ENCODE measurements at places on chromosomes 11 and 22. TPM values are rescaled to one million over a fixed set of nuclear protein-coding genes. Genes with fewer than 3 reads are reported as not detected.

Gene SERPING1
- total RNA-seq: 47.7 TPM

Gene APOL5
- total RNA-seq: not detected

GRCh38 chr22:48713272-48714205 is 1114.1 kb downstream of the BRD1 start:
- peak; percentile 86 for DNase-seq

DNA sequence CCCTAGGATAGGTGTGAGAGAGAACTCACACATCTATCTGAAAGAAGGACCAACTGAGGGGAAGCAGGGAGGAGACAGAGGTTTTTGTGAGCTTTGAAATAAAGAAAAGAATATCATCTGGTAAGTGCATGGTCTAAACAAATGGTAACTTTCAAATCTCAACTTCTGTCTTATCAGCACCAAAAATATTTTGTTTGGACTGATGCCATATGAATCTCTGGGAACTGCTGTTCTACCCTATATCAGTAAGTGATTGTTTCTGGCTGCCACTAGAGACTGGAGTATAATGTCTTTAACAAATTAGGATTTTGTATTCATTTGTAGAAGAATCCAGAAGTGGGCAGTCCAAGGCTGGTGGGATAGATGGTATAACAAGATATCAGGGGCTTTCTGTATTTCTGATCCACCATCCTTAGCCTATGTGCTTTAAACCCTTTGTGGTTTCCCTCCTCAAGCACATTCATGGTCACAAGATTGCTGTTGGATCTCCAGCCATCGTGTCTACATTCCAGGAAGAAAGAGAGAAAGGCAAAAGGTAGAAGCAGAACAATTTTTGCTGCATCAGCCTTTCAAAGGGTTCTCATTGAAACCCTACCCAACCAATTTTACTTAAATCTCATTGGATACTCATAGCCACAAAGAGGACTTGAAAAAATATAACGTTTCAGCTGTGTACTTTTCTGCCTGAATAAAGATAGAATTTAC is 4.7 kb downstream of the HEPHL1 start:
- DNase-seq: no peak

DNA sequence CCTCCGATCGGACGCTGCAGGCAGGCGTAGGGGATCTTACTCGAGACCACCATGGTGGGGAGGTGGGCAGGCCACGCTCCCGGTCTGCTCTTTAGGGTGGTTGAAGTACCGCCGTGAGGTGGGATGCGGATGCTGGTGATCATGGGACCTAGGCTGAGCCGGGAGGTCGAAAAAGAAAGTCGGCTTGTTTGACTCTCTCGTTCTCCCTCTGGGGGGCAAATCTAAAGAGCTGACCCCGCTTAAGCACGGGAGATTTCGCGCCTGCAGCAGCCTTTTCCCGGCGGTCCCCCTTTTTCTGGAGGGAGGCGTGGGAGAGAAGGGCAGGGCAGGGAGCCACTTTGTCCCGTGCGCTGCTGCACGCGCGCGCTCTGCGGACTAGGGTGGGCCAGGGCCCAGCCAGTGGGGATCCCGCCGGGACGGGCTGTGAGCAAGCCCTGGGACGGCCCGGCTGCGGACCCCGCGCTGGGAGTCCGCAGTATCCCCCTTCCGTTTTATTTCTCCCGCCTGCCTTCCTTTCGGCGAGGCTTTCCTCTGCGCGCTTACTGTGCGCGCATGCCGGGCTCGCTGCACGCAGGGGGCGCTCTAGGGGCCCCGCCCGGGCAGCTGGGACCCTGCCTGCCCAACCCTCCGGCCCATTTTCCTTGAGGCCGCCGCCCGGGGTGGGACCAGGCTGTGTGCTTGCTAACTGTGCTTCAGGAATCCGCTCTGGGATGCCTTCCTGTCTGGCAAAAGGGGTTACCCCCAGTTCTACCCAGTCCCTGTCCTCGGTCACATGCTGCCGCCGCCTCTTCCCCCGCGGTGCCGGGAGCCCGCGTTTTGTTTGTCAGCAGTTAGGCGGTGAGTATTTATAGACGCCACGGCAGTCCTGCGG is 81.0 kb downstream of the PRR5L start:
- peak; percentile 84 for DNase-seq

Gene IGHMBP2
- total RNA-seq: 10.9 TPM

DNA sequence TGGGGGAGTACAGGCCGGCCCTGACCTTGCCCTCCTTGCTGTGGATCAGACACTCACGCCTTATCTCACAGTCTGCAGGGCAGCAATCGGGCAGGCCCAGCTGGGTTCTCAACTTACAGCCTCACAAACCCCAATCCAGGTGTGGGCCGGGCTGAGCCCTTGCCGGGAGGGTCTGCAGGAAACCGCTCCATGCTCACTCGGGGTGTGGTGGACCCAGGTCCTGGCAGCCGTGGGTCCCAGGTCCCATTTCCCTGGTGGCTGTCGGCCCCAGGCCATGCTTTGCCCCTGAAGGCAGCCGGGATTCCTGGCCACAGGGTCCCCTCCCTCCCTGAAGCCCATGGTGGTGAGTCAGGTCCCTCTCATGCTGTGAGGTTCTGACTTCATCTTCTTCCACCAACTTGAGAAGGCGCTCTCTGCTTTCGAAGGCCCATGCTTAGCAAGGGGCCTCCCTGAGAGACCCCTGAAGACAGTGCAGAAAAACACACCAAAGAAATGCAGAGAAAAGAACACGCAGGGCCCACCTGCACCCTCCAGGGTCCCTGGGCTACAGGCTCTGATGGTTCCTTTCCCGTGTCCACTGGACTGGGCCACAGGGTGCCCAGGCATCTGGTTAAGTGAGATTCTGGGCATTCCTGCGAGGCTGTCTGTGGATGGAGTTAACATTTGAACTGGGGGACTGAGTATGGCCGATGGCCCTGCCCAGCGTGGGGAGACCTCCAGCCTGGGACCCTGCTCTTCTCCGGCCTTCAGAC is 588.2 kb downstream of the BRD1 start:
- DNase-seq: no peak

DNA sequence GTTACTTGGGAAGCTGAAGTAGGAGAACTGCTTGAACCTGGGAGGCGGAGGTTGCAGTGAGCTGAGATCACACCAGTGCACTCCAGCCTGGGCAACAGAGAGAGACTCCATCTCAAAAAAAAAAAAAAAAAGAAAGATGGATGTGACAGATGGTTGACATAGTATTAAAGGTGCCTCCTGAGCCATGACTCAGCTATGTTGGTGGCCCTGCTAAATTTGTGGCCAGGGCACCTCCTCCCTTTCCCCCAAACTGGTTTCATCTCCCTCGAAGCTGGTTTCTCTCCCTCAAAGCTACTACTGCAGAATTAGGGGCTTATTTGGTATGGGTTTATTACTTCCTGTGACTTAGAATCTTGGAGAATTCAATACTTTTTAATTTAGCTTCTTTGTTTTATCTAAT is 31.5 kb downstream of the SDHD start:
- DNase-seq: no peak

DNA sequence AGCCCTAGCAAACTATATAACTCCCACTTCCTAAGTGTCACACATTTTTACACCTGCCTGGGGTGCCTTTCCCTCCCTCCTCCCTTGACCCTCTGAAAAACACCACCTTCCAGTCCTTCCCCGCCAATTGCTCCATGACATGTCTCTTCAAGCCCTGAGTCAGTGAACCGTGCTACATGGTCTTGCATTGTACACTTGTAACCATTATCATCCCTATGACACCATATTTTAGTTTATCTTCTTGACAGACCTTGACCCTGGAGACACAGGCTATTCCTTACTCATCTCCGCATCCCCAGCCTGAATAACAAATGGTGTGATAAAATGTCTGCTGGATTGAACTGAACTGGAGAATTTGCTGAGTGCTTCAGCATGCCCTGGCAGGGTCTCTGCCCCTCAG is 36.9 kb downstream of the TNKS1BP1 start:
- no peak for DNase-seq

DNA sequence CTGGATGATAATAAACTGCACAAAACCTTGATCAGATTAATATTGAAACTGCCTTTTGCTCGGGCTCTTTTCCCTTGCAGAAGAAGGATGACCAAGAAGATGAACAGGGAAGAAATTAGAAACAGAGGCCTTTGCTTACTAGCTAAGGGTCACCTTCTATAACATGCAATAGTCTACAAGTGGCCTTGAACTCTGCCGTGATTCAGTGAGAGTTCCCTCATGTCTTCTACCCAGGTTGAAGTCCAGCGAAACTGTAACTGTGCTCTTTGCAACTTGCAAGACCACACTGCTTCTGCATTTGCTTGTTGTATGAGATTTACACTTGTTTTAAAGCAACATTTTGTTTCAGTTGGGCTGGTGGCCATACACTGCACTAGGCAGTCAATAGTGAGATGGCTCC is 108.4 kb downstream of the IGLL1 start:
- DNase-seq: no peak
